ENCODE measurements at places on chromosomes 4 and X.

GRCh38 chrX:11888421-11888820 lies 130.4 kb downstream of the MSL3 start:
- no peak overlapping the region for H3K4me3 ChIP-seq
- H3K27ac ChIP-seq = no peak overlapping the region
- no peak for DNase-seq
- no peaks in the 10 kb centered on the region for H3K27me3 ChIP-seq
- H3K36me3 ChIP-seq = no peaks in the 10 kb centered on the region

GRCh38 chrX:70172221-70172620 lies 5.1 kb upstream of the DGAT2L6 start:
- no peaks in the 10 kb centered on the region for H3K36me3 ChIP-seq
- DNase-seq = peak; percentile 15
- peaks cover 50% of the 10 kb centered on the region for H3K4me1 ChIP-seq
- no peaks in the 10 kb centered on the region for H3K27me3 ChIP-seq

GRCh38 chr4:165476214-165477098 lies 97.6 kb downstream of the CPE start:
- H3K36me3 ChIP-seq = no peaks in the 10 kb centered on the region
- no peak overlapping the region for H3K4me3 ChIP-seq
- H3K27me3 ChIP-seq = no peaks in the 10 kb centered on the region
- DNase-seq = peak; percentile 79

DNA sequence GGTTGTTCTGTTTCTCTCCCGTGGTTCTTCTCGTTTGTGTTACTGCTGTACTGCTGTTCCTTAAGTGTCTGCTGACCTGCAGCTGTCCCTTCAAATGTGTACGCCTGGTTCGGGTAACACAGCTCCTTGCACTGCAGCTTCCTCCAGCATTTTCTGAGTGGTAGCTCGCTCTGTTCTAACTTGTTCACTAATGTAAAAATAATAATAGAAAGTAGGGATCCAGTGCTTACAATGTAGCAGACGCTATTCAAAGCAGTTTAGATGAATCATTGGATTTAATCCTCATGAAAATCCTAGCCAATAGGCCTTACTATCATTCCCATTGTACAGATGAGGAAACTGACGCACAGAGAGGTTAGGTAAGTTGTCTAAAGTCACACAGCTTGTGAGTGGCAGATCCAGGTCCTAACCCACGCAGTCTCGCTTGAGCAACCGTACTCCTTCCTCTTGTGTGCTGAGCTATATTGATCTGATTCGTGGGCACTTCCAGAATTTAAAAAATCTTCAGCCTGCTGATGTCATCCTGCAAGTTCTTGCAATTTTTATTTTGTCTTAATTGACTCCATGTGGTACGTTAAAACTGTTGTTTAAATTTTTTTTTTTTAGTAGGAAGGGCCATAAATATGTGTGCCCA lies 448.2 kb upstream of the FAT1 start:
- no peaks in the 10 kb centered on the region for H3K27me3 ChIP-seq
- H3K36me3 ChIP-seq = no peaks in the 10 kb centered on the region
- no peak overlapping the region for H3K4me3 ChIP-seq
- no peak overlapping the region for H3K27ac ChIP-seq

- no peaks in the 10 kb centered on the region for H3K36me3 ChIP-seq
- no peak overlapping the region for H3K4me3 ChIP-seq
- no peak overlapping the region for H3K27ac ChIP-seq
These were observed 35.9 kb downstream of the SLC9A6 start for GRCh38 chrX:136021160-136021559.

Measured in astrocyte (in vitro differentiated cells and primary cell).